ENCODE measurements at places on chromosomes 5 and 9.

DNA sequence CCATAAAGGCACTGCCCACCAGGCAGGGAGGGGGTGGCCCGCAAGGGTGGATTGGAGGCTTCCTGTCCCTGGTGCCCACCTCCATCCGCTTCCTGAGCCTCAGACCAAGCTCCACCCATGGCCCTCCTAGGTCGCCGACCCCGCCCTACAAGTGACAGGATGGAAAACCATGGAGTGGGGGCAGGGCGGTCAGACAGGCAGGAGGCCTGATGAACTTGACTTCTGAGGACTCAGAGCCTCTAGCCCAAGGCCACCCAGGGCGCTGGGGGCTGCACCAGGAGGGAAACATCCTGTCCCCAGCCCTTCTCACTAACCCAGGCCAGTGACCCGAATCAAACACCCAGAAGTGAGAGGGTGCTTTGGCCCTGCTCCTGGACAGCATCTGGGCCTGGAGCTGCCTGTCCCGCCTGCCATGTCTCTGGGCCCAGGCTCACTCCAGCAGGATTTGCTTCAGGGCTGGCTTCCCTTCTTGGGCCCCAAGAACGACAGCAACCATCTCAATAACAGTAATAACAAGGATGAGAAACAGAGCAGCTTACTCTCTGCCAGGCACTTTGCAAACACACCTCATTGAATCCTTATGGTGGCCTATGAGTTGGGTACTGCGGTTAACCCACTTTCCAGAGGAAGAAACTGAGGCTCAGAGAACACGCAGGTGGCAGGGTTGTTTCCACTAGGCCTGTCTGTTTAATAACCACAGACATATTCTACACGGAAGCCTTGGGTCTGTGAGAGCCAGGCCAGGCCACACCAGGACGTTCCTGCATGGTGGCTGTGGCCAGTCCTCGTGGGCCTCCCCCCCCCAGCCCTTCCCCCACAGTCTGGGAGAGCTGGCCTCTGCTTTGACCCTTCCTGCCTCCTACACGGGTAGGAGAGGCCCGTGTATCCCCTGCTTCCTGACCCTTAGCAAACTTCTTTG is 4.4 kb upstream of the ST6GALNAC6 start:
- no peak for DNase-seq

DNA sequence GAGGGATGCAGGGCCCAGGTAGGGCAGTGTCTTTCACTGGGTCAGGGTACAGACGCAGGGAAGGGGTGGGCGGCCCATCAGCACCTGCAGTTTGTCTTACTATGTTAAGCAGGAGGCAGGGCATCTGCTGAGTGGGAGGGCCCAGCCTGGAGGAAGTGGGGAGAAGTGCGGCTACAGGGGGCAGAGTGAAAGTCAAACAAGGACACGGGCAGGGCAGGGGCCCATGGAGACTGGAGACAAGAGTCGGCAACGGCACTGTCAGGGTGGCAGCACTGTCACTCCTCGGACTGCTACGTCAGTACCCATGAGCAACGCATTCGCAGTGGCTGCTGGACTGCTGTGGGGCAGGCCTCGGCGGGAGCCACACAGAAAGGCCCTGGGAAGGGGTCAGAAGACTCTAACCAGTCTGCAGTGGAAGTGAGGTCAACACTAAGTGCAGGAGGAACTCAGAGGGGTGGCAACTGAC is 19.7 kb downstream of the CAMSAP1 start:
- DNase-seq, result no peak

DNA sequence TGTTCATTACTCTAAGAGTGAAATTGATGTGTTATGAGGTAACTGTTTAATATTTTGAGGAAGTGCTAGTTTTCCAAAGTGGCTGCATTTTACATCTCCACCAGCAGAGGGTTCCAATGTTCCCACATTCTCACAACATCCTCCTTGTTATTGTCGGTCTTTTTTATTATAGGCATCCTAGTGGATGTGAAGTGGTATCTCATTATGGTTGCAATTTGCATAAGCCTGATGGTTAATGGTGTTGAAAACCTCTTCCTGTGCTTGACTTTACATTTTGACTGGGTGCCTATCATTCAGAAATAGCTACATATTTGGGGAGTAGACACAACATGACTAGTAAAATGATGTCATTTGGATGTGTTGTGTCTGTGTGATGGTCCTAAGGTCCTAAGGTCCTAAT is 143.6 kb downstream of the MRPS30 start:
- DNase-seq, result no peak

DNA sequence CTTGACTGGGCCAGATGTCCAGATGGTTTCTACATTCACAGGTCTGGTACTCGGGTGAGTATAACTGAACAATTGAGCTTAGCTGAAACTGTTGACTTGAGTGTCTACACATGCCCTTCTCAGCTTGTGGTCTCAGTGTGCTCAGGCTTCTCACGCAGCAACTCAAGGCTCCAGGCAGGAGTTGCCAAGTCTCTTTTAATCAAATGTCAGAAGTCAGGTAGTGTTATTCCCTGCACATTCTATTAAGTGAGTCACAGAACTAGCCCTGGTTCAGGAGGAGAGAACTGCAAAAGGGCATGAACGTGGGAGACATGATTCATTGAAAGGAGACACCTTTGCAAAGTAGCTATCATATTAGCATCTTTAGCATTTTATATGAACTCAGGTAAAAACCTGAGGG is 199.3 kb upstream of the ACTBL2 start:
- no peak for DNase-seq

GRCh38 chr5:98268162-98268860 is 505.2 kb upstream of the RGMB start:
- DNase-seq, result no peak

GRCh38 chr9:7103771-7104170 is 346.0 kb downstream of the KDM4C start:
- DNase-seq, result no peak

DNA sequence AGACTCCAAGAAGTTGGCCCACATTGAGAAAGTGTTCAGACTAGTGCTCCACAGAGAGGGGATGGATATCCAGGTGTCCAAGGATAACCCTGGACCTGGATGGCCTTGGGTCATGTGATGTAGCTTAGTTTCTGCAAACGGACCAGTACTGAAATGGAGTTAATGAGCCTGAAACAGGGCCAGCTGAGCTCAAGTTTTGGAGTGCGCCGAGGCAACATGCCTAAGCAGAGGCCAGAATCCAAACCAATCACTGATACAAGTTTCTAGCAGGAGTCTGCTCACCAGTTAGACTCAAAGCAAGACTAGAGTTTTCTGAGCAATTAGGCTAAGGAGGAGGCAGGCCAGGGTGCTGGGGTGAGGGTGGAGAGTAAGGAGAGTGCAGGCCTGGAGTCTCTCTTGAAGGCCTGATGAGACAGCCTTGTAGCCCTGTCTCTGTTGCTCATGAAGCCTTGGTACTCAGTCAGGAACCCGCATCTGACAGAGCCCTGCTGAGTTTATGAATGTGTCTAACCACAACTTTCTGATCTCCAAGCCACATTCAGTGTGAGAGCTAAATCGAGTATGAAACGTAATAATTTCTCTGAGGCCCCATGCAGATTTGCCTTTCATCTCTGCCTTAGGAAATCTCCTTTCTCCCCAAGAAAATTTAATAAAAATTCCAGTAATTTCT is 68.9 kb upstream of the EQTN start:
- DNase-seq, result no peak

DNA sequence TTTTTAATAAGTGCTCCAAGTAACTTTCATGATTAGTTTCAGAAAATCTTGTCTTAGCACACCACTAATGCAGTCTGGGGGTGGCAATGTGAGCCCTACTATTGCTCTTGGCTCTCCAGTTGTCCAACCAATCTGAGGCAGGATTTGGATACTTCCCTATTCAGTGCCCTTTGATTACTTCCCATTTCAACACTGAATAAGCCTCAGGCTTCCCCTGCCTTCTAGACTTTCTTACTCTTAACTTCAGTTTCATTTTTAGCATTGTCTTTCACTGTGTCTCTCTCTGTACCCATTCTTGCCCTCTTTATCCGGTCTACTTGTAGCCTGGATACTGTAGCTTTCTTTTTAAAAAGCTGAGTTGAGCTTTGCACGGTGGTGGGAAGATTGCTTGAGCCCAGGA is 186.1 kb downstream of the C9orf152 start:
- DNase-seq, result no peak

DNA sequence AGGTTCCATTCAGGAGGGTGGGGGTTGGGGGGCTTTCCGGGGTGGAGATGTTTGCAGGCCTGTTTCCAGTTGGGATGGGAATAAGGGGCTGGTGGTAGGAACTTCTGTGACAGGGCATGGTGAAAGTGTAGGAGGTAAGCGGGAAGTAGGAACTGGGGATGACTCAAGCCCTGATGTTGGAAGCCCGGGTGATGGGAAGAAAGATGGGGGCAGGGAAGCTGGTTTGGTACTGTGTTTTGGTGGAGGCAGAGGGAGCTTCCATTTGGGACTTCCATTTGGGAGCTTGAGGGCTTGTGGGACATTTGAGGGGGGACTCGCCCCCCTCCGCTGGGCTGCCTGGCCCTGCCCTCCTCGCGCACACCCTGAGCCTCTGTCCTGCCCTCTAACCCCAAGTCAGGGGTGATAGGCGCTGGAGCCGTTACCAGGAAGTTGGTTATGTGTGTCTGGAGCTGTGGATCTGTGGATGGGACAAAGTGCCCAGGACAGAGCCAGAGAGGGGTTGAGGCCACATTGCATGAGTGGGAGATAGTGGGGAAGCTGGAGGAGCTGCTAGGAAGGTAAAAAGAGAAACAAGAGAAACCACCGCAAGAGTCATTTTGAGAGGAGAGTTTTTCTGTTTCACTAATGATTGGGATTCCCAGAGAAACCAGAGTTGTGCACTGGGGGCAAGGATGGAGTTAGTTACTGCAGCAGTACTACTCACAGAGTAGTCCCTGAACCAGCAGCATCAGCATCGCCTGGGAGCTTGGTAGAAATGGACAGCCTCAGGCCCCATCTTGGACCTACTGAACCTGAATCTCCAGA is 6.6 kb downstream of the RGS14 start:
- no peak for DNase-seq
